ENCODE measurements at places on chromosomes 7 and 10.

- no peak for DNase-seq
Observed at GRCh38 chr10:133441780-133442179, 12.0 kb upstream of the SCART1 start.

DNA sequence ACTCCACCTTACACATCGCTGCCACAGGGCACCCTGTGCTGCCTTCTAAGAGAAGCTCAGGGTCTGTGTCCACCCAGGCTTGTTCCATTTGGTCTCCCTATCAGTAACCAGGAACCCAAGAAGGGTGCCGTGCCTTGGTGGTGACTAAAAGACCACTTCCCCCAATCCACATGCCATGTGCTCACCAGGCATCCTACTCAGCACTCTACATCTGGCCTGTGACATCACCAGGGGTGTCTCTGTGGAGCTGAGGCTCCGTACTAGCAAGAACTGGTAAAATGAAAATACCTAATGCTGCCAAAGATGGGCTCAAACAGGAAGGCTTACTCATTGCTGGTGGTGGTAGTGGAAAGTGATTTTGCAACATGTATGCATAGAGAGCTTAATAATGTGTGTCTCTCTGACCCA lies 19.0 kb upstream of the C10orf71 start:
- no peak for DNase-seq

DNA sequence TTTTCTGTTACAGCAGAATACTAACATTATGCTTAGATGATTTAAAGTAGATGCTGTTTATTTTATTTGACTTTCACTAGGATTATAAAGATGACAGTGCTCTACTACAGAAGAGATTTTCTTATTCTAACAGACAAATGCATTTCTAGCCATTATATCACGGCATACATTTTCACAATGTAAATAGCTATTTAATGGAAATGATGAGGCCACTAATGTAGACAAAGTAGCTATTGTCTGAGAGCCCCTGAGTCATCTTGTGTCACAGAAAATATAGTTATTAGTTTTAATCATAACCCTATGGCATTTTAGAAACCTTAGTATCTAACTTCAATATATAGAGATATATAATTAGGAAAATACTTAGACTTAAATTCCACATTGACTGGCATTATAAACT lies 158.0 kb upstream of the AHR start:
- no peak for DNase-seq

- no peak for DNase-seq
Observed at GRCh38 chr10:92278996-92279696, 11.7 kb downstream of the CPEB3 start.

DNA sequence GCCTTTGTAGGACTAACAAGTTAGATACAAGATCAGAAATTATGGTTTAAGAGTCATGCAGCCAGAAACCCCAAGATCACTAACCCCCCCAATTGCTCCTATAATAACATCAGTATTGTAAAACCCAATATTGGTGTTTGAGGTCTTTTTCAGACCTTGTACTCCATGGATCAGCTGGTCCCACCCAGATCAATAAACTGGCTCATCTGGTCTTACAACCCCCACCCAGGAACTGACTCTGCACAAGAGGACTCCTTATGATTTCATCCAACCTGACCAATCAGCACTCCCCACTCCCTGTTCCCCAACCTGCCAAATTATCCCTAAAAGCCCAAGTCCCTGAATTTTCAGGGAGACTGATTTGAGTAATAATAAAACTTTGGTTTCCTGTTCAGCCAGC lies 6.4 kb upstream of the GSAP start:
- DNase-seq = no peak

DNA sequence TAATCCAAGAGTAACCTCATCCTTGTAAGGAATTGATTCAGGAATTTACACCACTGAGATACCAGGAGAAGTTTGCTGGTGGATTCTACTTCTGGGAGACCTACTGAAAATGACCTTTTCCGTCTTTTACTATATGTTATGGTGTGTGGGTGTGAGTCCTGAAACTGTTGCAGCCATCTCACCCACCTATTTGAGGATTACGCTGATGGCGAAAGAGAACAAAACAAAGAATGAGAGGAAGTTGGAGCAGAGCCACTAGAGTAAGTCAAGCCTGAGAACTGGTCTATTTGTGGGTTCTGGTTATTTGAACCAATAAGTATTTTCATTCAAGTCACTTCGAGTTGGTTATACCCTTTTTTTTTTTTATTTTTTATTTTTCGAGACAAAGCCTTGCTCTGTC lies 12.7 kb upstream of the ABCC2 start:
- no peak for DNase-seq

DNA sequence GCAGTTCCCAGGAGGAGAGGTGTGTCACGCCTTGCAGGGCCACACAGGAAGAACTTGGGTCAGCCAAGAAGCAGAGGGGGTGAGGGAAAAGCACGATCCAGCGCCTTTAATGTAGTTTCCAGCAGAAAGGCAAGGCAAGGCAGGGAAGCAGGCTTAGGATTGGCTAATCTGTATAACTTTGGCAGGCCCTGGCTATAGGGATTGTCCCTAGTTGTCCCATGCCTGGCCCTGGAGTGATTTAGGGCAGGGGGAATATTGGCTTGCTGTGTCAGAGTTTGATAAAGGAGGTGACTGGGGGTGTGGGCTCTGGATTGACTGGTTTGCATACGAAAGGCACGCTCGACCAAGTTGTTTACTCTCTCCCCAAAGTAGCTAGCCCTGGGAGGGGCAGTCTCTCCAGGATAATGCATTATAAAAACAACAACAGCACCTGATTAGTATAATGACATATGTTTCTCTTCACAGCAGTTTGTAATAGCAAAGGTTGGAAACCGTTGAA lies 44.5 kb downstream of the RBM28 start:
- no peak for DNase-seq

GRCh38 chr10:59434463-59435321 lies 72.3 kb upstream of the FAM13C start:
- no peak for DNase-seq

GRCh38 chr7:97270280-97270679 lies 152.8 kb downstream of the SDHAF3 start:
- DNase-seq = no peak

- no peak for DNase-seq
Observed at GRCh38 chr10:47176903-47177868, 122.8 kb upstream of the GDF10 start.

DNA sequence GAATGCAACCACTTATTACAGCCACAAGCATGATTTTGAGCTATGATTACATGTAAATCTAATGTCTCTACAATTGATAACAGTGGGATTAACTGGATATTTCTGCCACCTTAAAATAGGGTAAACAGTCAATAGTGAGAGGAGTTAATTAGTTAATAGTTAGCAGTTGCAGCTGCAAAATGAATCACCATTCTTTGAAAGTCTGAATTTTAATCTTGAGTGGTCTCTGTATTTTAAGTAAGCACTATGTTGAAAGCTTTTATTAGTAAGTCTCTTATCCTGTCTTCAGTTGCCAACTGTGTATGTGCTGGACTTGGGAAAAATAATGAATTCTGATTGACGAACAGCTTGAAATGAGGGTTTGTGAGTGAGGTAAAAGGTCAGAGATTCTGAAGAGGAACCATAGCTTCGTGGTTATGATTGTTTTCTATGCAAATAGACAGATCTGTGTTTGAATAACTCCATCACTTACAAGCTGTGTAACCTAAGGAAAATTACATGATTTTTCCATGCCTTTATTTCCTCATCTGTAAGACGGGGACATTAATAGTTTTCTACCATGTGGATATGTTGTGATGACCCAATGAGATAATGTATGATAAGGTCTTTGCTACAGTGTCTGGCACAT lies 75.2 kb downstream of the RNLS start:
- no peak for DNase-seq

GRCh38 chr7:5550831-5551230 lies 127.2 kb upstream of the TNRC18 start:
- DNase-seq = no peak

DNA sequence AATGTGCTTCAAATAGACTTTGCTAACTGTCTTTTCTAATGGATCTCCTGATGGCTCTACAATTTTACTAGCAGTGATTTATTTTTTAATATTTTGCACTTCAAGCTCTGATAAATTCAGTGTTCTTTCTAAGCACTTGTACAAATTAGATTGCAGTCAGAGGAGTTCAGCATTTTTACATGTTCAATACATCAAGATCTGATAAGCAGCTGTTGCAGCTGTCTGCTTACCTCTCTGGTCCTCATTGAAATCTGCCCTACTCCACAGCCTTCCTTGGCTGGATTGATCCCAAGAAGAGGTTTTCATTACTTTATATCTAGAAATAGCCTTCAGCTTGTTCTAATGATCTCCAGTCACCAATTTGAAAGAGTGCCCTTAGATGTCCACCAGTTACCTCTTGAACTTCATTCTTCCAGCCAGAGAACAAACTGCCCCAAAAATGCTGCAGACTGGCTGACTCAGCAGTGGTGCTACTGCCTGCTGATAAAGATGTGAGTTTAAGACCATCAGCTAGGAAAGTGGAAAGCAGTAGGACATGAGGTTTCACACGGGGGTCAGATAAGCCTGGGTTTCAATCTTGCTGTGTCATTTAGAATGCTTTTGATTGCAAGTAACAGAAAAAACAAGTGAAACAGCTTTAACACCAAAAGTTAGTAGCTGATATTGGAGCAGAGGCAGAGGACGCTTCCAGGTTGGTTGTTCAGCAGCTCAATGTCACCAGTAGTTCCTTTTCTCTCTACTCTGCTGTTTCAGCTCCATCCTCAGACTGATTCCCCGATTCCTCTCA lies 350.9 kb upstream of the NPVF start:
- DNase-seq = no peak

GRCh38 chr10:49174261-49174925 lies 13.8 kb downstream of the TMEM273 start:
- no peak for DNase-seq

DNA sequence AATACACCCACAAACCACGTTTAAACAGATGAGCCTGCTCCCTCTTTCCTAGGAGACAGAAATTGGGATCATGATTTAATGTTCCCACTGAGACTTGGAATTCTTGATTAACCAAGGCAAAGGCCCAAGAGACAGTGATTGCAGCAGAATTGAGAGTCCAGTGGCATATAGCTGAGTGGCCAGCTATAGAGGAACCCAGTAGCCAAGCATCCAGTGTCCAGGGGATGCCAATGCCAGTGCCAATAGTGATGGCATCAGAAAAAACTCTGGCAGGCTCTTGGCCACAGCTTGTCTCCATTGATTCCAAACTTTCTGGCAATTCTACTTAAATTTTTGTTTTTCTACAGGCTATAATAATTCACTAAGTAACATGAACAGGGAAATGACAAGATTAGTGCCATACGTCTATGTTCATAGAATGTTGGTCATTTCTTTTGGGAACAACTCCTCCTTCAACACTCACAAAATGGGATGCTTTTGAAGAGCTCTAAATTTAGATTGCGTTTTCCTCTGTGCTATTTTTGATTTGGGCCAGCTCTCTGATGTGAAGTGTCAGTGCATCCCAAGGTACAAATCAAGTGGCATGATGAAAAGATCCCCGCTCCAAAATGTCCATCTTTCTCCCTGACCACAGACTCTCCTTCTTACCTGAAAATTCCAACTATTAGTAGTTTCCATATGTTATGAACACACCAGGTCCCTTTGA lies 83.1 kb upstream of the A1CF start:
- no peak for DNase-seq

GRCh38 chr7:33107136-33108066 lies 1.8 kb downstream of the RP9 start:
- DNase-seq = peak; percentile 53

DNA sequence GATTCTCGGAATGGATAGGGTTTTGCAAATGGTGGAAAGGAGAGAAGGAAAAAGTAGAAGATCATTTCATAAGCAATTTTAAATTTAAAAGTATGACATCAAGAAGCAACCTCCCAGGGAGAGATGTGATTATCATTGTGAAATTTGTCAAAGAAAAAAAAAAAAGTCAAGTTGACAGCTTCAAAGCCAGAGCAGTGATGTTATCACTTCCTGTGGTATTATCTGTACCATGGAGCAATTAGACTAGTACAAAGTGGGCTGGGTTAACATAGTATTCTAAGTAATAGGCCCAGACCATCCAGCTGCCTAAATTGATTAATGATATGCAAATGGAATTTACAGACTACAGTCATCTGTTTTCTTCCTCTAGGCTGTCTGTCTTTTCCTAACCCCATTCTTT lies 84.0 kb upstream of the NPY start:
- DNase-seq = no peak
